ENCODE measurements at places on chromosomes 6 and 20.

DNA sequence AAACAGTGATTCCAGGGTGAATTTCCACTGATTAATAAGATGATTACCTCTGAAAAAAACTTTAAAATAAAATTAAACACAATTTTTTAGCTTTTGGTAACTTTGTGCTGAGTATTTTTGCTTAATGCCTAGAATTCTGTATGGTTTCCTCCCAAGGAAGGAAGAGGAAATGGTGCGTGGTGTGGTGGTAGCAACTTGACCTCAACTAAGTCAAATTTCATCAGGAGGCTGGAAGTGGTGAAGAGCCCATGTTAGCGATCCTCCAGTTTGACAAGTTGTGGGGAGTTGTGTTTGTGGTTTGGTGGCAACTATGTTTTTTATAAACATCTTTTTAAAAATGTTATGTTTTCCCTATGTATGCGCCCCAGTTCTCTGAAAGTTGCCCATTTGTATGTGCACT, 5.0 kb upstream of the RTF2 start:
- DNase-seq, result no peak

- no peak for DNase-seq
Observed at GRCh38 chr6:127276331-127276730, 9.7 kb downstream of the RNF146 start.

DNA sequence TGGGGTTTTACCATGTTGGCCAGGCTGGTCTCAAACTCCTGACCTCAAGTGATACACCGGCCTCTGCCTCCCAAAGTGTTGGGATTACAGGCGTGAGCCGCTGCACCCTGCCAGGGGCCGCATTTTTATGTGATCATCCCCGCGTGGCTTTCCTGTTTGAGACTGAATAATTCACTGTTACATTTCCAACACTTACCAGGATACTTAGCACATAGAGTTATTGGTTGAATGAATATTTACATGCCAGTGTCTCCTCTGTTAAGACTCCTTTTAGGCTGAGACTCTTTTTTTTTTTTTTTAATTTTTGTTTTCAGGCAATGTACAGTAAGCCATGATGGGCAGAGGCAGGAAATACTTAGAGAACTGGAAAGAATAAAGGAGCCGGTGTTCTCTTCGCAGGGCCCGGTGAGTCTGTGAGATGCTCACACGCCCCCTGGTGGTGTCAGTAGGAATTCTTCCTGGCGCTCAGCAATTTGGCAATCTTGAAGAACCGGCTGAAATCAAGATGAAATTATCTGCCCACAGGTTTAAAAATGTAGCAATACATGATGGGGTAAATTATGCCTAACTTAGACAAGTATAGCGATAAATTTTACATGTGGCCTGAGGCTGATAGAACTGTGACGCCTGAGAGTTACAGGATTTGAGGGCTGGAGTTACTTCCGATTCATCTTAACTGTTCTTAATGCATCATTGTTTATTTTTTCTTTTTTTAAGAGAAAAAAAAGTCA, 7.6 kb upstream of the RNF114 start:
- DNase-seq, result peak; percentile 62

GRCh38 chr20:35329435-35330139, 37.4 kb upstream of the FAM83C start:
- peak; percentile 42 for DNase-seq

DNA sequence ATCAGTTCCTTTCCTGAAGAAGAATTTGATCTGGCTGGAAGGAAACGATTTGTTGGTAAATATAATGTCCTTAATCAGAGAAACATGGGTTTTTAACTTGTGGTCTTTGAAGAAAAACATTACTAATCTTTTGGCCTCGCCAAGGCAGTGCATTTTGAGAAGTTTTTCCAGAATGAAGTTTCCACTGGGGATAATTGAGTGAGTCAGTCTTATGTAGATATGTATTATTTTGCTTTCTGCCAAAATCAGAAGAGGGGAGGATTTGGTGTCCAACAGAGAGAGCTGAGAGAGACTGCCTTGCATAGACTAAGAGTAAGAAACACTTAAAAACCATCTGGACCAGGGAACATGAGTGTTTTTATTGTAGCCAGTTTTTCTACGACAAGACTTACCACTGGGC, 79.9 kb downstream of the FNDC1 start:
- no peak for DNase-seq

GRCh38 chr20:54197621-54198604, 10.0 kb upstream of the PFDN4 start:
- DNase-seq, result no peak

- DNase-seq, result no peak
Observed at GRCh38 chr6:33105916-33106871, 30.4 kb downstream of the HLA-DPB1 start.

DNA sequence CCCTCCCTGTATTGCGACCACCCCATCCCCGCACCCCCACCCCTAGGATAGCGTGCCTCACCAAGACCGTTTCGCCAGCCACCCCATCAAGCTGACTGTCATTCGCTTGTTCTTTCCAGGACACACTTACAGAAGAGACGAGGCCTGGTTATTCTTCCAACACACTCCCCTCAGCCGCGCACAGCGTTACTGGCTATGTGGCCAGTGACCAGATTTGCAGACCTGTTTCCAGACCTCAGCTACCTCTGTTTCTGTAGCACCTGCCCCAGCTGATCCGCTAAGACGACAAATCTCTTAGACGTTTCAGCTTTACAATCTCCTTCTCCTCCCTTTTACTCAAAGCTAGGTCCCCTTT, 26.1 kb downstream of the HLA-F start:
- no peak for DNase-seq

DNA sequence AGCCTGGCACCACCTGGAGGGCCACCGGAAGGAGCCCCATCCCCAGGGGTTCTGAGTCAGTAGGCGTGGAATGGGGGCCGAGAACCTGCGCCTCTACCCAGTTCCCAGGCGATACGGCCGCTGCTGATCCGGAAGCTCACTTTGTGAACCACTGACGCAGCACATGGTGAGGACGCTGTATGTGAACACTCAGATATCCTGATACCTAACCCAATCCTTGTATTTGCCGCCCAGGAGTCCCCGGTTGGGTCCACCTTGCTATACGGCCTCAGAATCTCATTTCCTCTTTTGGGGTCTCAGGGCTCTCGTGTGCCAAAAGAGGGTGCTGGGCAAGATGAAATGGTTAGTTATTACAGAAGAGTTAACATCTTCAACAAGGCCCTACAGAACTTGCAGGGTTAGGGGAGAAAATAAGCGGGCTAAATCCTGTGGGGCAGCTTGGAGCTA, 604 bp upstream of the RAB5IF start:
- DNase-seq, result no peak

DNA sequence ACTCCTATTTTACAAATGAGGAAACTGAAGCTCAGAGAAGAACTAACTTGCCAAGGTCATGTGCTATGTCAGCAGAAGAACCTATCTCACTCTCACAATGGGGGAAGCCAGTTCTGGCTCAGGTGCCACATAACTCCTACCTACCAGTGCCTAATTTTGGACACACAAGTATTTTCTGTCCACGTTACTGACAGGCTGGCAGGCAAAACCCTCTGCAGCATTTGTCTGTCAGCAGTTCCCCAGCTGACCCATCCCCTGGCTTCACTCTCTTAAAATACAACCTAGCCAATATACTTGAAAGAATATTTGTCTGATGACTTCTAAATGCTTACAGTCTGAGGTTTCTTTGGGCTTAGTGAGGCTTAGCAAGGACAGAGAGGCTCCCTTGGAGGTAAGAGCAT, 15.5 kb downstream of the GSS start:
- DNase-seq, result no peak

DNA sequence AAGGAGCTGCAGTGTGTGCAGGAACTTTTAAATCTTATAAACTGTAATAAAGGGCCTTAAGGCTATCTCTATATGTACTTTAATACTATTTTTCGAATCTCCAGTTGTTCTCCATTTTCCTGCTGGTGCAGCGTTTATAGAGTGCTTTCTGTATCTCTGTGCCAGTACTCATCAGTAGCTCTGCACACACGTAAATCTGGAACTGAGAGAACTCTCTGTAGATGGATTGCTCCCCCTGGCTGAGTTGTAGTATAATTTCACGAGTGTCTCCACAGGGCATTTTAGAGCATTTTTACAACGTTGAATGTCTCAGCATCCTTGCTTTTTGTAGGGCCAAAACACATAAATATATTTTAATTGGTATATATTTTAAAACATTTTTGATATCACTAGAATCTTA, 256.5 kb downstream of the TRDN start:
- no peak for DNase-seq

DNA sequence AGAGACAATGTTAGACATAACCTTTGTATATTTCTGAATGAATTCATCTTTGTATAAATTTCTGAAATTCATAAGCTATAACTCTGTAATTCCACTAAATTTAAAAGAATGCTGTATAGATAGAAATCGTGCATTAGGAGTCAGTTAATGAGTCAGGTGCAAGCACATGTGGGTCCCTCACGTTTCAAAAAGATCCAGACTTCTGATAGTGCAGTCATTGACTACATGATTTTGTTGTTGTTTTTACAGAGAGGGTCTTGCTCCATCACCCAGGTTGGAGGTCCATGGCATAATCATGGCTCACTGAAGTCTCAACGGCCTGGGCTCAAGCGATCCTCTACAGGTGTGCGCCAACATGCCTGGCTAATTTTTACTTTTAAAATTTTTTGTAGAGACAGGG, 14.6 kb downstream of the ESF1 start:
- DNase-seq, result no peak

DNA sequence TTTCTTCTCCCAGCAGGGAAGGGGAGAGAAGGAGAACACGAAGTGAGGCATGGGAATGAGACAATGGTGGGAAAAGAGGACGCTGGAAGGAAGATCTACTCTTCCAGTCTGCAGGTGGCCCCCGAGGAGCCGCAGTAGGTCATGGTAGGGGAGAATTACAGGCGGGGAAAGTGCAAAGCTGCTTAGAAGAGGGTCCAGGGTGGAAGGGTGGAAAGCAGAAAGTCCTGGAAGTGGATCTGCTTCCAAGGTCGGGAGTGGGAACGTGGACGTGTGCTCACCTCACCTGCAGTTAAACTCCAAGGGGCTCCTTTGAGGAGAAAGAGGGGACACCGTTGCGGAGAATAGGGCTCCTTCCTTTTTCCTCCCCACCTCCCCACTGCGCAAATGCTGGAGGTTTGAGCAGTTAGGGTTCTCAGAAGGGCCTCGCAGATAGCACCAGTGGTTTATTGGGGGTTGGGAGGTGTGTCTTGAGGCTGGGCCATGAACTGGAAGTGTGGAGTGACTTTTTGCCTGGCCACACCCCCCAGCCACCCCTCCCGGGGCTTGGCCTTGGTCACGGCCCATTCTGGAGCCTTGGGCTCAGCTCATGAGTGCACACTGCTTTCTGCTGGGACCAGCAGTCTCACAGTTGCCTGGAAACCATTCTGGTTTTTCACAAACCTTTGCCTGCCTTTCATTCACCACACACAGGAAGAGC, 100.4 kb upstream of the MLN start:
- DNase-seq, result no peak

- DNase-seq, result no peak
Observed at GRCh38 chr20:17453592-17453991, 77.6 kb downstream of the BFSP1 start.

DNA sequence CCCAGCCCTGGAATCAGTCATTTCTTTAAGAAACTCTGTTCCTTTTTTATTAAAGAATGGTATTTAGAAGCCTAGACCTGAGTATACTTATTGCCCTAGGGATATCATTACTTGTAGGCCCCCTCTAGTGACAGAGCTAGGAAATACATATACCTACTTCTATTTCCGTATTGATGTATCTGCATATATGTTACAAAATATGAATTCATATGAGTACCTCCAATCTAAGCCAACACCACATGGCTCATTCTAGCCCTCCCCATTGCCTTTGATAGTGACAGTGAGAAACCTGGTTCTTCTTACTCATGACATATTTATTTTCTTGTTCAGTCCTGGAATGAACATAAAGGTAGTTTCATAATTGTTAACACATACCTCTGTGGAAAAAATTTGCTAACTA, 137.2 kb downstream of the FARS2 start:
- no peak for DNase-seq

DNA sequence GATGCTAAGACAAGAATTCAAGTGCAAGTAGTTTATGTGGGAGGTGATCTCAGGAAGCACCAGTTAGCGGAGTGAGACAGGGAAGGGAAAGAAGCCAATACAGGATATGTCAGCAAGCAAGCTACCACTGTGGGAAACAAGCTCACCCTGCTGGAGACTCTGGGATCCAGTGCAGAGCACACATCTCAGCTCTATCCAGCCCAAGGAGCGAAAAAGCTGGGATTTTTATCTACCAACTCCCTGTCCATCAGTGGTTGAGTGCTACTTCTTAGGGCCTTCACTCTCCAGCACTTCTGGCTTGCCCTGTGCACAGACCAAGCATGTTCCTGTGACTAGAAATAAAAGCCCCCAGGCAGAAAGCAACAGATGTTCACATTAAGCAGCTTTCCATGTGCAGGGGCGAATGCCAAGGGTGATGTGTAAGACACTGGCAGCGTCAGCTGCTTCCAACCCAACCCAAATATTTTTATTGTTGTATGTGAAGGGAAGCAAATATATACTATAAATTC, 10.8 kb upstream of the RNF24 start:
- peak; percentile 93 for DNase-seq

DNA sequence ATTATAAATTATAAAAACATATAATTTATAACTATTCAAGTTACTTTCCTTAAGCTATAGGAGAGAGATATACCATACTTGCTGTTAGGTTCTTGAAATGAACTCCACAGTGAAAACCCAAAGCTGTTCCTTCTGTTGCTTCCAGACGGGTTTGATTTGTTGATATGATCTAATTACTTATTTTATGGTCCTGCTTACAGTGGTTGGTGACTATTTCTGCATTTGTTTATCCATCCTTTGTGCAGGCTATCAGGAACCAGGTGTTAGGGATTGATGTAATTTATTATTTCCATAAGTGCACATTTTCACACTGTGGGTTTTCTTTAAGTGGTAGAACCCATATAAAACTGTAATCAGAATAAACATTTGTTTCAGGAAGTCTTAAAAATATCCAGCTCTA, 167.1 kb downstream of the KIF6 start:
- peak; percentile 12 for DNase-seq

- DNase-seq, result peak; percentile 22
Observed at GRCh38 chr20:63416631-63417030, 55.5 kb upstream of the CHRNA4 start.

- DNase-seq, result no peak
Observed at GRCh38 chr20:37518059-37518458, 3.0 kb upstream of the NNAT start.

GRCh38 chr6:52576392-52577021, 353 bp downstream of the TRAM2 start:
- DNase-seq, result peak; percentile 62

- DNase-seq, result no peak
Observed at GRCh38 chr20:41697861-41698559, 79.8 kb upstream of the CHD6 start.

- no peak for DNase-seq
Observed at GRCh38 chr6:40477246-40478126, 109.7 kb downstream of the LRFN2 start.

Data from DMS 273 treated with DMSO at 0.1 percent for 48 hours (cell line).